ENCODE measurements at places on chromosomes 6 and 20.
A peak's percentile ranks its signal among the peaks of the same experiment; 100 is the strongest.

DNA sequence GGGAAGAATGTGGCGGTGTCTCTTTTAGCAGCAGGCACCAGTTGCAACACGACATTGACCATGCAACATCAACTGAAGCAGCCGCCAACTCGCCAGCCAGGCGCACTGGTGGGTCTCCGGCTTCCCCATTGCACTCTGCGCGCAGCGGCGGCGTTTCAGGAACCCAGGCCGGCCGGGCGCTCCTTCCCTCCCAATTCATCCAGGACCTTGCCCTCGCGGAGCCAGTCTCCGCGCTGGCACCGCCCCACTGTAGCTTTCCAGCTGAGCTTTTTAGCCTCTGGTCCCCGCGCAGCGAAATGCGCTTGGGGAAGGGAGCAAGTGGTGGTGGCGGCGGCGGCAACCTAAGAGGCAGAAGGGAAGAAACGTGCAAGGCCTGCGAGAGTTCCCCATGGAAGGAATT, 297.9 kb upstream of the RIMS1 start:
- no peak for DNase-seq

DNA sequence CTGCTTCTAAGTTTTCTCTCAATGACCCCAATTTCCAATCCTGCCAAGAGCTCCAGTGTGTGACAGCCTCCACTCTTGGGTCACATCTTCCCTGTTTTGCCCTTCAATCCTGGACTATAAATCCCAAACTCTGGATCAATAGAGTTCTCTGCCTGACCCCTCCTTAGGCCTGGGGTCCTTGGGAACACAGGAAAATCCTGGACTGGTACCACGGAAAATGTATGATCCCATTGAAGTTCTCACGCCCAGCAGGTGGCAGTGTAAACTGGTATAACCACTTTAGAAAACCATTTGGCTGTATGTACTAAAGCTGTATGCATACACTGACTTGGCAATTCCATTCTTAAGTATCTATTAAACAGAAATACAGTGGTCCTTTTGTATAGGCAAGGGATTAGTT, 98.0 kb downstream of the SNAP25 start:
- DNase-seq = no peak

DNA sequence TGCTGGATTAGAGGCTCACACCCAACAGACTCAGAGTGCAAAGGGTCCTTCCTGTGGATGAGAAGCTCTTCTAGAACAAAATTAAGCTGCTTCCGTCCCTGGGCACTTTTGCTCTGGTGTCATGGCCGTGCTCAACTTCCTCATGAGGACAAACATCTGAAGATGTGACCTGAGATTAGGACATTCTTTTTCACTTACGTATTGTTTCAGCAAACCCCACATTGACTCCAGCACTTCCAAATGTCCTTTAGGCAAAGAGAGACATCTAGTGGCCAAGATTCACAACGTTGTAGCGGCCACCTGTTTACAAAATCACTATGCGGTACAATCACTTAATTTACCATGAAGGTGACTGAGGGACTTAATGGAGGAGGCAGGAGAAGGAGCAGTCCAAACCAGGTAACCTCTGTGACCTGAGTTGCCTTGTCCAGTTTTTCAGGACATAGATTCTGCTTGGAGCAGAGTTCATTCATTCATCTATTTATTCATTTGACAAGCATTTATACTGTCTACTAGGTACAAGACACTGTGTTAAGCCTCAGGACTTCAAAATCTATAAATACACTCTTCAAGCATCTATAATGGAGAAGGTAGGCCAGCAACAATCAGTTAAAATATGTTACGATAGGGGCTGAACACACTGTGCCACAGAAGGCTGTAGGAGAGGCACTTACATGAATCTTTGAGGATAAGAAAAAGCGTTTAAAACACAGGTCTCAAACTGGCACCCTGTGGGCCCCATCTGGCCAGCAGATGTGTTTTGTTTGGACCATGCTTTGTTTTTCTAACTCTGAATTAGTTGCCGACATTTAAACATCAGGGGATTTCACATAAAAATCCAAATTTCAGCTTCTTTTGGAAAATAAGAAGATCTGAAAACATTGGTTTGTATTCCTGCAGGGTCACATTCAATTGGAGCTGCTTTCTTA, 5.6 kb upstream of the ADGRF1 start:
- peak; percentile 86 for DNase-seq

- DNase-seq = no peak
These were observed 4.5 kb downstream of the CPNE5 start for GRCh38 chr6:36834576-36835341.

- DNase-seq = no peak
These were observed 102.7 kb downstream of the RIN2 start for GRCh38 chr20:19860737-19861136.

GRCh38 chr6:112370946-112371345, 23.8 kb downstream of the RFPL4B start:
- DNase-seq = no peak

DNA sequence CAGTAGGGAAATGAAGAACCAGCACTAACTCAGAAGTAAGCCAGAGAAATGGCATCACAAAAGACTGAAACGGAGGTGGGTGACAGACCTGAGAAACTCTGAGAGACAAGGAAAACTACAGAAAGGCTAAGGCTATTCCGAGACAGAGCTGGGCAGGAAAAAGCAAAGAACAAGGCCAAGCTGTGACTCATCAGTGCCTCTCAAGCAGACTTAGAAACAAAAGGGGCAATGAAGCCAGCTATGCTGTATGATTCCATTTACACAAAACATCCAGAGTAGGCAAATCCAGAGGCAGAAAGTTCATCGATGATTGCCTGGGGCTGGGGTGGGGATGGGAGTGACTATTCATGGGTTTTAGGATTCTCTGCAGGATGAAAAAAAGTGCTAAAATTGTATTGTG, 50.0 kb downstream of the SLC23A2 start:
- DNase-seq = peak; percentile 88

DNA sequence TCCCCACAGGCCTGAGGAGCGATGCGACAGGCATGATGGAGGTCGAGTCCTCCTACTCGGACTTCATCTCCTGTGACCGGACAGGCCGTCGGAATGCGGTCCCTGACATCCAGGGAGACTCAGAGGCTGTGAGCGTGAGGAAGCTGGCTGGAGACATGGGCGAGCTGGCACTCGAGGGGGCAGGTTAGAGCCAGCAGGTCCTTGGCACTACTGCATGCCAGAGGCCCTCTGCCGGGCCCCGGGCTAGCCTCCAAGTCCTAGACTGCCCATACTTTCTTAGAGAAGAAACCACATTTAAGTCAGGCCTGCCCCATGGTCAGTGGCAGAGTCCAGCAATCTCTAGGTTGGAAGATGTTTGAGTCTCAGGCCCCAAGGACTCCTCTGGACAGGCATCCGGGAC, 32.1 kb downstream of the PKIG start:
- DNase-seq = no peak

DNA sequence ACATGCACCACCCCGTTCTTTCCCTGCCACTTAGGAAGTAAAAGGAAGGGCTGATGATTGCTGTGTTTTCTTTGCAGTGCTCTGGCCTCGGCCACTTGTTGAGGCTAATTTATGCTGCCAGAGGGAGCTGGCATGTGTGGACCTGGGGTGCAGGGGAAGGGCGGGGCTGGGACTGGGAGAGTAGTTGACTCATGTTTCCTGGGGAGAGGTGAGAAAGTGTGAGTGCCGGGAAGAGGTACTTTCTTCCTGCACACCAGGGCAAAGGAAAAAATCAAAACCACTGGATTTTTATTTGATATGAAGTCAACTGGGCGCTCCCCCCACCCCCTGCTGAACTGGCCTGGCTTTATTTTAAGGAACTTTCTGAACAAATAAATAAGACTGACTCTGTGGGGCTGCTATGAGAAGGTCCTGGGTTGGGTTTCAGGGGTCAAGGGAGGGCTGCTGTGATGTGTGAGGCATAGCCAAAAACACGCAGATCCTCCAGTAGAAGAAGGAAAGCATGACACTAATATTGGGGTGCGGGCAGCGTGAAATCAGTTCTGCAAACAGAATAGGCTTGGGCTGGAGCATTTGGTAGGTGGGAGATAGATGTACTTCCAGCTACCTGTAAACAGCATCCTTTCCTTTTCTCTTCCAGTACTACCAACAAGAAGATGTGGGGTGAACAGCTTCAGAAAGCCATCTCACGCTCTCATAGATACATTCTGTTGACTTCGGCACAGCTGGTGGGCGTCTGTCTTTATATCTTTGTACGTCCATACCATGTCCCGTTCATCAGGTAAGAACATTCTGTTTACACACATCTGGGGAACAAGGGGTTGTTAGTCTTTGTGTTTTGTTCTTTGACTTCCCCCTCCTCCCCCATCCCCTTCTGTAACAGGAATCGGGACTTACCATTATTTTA, 87.5 kb downstream of the SYNJ2 start:
- peak; percentile 87 for DNase-seq

GRCh38 chr6:157316871-157317814, 6.2 kb downstream of the TMEM242 start:
- peak; percentile 88 for DNase-seq

GRCh38 chr20:17650301-17651128, 31.5 kb downstream of the RRBP1 start:
- DNase-seq = no peak

GRCh38 chr20:44348168-44348659, 7.3 kb upstream of the HNF4A start:
- no peak for DNase-seq

- no peak for DNase-seq
These were observed 17.6 kb upstream of the SERPINB9 start for GRCh38 chr6:2920671-2921112.

- DNase-seq = peak; percentile 16
These were observed 47.5 kb downstream of the RALGAPA2 start for GRCh38 chr20:20664795-20665589.

DNA sequence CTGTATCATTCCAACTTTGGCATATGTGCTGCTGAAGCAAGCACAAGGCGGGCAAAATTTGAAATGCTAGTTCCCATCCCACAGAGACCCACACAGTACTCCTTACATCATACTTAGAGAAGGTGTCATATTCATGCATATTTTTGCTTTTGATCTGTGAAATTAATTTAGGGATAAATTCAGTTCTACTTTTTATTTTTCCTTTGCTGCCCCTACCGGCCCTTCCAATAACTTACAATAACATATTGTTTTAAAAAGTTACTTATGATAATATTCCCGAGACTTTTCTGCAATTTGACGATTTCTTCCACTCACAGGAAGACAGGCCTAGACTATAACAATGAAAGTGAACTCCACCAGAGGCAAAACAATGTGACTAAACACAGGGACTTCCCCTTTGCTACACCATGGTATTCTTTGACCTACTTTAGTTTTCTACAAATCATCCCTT, 35.0 kb downstream of the SESN1 start:
- peak; percentile 33 for DNase-seq

- no peak for DNase-seq
These were observed 657 bp downstream of the EMILIN3 start for GRCh38 chr20:41365777-41366545.

- DNase-seq = peak; percentile 27
These were observed 73.3 kb upstream of the LYRM2 start for GRCh38 chr6:89711801-89712200.

DNA sequence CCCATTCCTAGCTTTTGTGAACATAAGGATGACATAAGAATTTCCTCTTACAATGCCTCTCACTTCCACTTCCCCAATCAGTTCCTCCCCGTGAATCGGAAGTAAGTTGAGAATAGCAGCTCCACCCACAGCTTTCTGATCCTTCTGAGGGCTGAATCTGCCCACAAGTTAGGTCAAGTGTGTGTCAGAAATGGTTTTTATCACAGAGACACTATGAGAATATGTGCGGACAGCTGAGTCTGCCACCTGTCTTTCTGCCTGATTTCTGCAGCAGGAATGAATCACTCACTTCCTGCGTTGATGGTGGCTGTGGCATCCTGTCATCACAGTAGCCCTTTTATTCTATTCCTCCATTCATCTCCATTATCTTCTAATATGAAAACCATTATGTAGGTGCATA, 70.2 kb downstream of the RIN2 start:
- DNase-seq = peak; percentile 59

GRCh38 chr6:1599469-1599868, 10.2 kb upstream of the FOXC1 start:
- no peak for DNase-seq

DNA sequence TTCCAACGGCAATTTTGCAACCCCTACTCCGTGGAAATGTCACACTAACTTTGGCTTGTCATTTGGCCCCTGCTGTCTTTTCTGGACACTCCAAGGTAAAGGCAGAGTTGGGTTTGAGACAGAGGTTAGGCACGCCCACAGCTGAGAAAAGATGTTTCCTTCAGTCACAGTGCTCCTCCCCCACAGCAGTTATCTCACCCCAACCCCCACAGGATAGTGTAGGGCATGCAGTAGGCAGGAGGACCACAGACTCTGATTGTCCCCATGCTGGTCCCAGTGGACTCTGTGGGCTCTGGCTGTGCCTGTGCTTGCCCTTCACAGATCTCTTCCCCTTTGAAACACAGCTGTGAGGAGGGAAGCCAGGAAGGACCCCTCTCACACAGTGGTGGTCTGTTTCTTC, 124.0 kb upstream of the CARMIL1 start:
- DNase-seq = no peak

DNA sequence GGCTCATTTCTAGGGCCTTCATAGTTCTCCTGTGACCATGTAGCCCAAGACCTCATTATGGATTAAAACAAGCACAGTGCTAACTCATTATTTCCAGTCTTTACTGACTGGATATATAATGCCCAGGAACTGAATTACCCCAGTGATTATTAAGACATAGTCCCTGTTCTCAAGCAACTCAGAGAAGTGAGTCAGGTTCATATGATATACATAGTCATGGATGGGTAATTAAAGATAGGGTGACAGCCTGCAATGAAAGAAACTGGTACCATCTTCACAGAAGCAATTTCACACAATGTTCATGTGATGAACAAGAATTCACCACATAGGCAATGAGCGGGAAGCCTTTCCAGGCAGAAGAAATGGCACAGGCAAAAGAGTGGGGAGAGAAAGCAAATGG, 3.5 kb downstream of the TRIM27 start:
- no peak for DNase-seq

GRCh38 chr6:105319331-105319730, 83.6 kb downstream of the PREP start:
- DNase-seq = peak; percentile 39

GRCh38 chr6:149075616-149076354, 241.7 kb upstream of the TAB2 start:
- DNase-seq = peak; percentile 52

DNA sequence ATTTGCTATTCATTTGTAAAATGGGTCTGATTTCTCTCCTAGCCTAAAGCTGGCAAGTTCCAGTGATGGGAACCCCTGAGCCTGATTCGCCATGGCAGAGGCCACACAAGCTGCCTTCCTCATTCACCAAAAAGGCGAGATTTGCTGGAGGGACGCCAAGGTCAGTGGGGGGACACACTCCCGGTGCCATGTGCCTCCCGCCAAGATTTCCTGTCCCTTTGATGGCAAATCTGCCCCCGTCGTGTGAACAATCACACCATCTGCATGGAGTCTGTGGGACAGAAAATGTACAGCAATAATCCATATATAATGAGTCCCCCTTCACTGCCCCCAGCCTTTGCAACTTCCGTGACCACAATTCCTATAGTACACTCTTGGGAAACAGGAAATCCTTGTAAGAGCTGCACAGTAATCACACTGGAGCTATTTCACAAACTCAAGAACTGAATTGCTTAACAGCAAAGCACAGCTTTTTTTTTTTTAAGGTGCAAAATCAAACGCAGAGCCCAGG, 15.7 kb upstream of the IGF2R start:
- DNase-seq = peak; percentile 33
